Ovary (tissue), 10 donors: ENCODE measurements at places on chromosomes 4 and X. TPM values are rescaled to one million over a fixed set of nuclear protein-coding genes. Genes with fewer than 3 reads are reported as not detected.

- no peaks in the 10 kb centered on the region for H3K4me1 ChIP-seq
- no peaks in the 10 kb centered on the region for H3K27me3 ChIP-seq
- no peaks in the 10 kb centered on the region for H3K36me3 ChIP-seq
- DNase-seq: no peak
- H3K4me3 ChIP-seq: no peak overlapping the region
These were observed 9.6 kb upstream of the PGRMC1 start for GRCh38 chrX:119226446-119226845.

- no peak overlapping the region for H3K4me3 ChIP-seq
- DNase-seq: no peak
- H3K27ac ChIP-seq: no peak overlapping the region
- H3K36me3 ChIP-seq: no peaks in the 10 kb centered on the region
These were observed 45.7 kb downstream of the MAML3 start for GRCh38 chr4:140108243-140108642.

DNA sequence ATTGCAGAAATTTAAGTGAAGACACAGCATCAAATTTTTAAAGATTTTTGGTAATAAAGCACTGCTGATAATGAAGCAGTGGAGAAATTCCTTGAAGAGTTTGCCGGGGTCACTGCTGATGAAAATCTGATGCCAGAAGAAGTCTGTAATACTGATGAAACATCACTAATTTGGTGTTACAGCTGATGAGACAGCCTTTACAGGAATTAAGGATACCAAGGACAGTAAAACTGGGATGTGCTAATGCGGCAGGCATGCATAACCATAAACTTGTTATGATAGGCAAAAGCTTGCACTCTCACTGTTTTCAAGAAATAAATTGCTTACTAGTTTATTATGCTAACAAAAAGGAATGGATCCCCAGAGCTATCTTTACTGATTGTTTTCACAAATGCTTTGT lies 52.9 kb upstream of the VEGFC start:
- no peak overlapping the region for H3K4me3 ChIP-seq
- DNase-seq: no peak
- H3K4me1 ChIP-seq: no peaks in the 10 kb centered on the region
- no peak overlapping the region for H3K27ac ChIP-seq

- H3K4me3 ChIP-seq: no peak overlapping the region
- no peak for DNase-seq
- no peak overlapping the region for H3K27ac ChIP-seq
These were observed 896.5 kb downstream of the PDHA2 start for GRCh38 chr4:96736352-96736889.

DNA sequence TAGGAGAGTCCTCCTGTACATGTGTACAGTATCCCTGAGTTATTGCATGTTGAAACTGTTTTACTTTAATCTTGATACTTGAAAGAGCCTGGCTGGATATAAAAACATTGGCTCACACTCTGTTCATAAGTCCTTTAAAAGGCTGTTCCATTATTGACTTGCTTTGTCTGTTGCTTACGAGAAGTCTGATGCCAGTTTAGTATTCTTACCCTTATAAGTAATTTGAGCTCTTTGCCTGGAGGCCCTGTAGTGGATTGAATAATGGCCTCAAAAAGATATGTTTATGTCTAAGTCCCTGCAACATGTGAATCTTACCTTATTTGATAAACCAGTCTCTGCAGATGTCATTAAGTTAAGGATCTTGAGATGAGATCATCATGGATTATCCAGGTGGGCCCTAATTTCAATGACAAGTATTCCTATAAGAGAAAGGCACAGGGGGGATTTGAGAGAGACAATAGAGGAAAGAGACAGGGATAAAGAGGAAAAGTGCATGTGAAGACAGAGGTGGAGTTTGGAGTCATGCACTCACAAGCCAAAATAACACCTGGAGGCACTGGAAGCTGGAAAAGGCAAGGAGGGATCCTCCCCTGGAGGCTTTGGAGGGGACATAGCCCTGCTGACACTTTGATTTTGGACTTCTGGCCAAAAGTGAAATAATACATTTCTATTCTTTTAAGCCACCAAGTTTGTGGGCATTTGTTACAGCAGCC lies 98.1 kb downstream of the IRF2 start:
- H3K36me3 ChIP-seq: no peaks in the 10 kb centered on the region
- H3K4me3 ChIP-seq: no peak overlapping the region
- no peak overlapping the region for H3K27ac ChIP-seq
- H3K27me3 ChIP-seq: no peaks in the 10 kb centered on the region

Gene NOX1
- total RNA-seq: not detected

Gene HS6ST2
- total RNA-seq: 6.8 TPM
